ENCODE measurements at places on chromosomes 2 and 18.

DNA sequence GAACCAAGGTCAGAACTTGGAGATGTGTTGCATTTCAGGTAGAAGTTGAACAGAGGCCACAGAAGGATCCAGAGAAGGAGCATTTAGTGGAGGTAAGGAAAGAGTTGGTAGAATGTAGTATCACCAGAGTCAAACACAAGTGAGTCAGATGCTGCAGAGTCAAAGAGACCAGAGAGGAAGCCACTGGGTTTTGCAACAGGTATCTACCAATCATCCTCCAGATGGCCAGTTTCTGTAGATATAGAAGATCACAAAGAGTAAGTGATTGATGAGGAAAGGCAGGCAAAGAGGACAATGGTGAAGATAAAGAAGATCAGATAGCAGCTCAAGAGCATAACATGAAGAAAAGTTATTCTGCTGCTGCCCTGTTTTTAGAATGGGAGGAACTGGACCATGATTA is 75.9 kb downstream of the GTF3C3 start:
- no peak for DNase-seq

DNA sequence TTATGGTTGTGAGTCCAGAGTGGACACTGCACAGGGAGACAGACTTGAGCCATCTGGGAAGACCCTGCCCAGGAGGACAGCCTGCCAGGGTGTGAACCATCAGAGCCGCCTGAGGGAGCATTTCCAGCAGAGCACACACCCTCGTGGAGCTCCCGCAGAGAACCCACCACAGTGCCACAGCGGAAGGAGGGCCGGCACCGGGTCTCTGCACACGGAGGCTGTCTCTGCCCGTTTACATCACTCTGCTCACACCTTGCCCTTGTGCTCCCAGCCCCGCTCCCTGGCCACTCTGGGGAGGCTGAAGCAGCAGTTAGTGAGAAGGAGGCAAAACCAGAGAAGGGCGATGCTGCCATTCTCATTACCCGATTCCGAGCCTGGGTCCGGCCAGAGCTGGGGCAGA is 161.9 kb downstream of the KLHL29 start:
- no peak for DNase-seq

- DNase-seq: no peak
These were observed 7.5 kb downstream of the GALNT1 start for GRCh38 chr18:35588995-35589394.

GRCh38 chr2:145017149-145017548 is 497.2 kb upstream of the ZEB2 start:
- no peak for DNase-seq

GRCh38 chr2:81043681-81044080 is 739.1 kb upstream of the LRRTM1 start:
- no peak for DNase-seq

DNA sequence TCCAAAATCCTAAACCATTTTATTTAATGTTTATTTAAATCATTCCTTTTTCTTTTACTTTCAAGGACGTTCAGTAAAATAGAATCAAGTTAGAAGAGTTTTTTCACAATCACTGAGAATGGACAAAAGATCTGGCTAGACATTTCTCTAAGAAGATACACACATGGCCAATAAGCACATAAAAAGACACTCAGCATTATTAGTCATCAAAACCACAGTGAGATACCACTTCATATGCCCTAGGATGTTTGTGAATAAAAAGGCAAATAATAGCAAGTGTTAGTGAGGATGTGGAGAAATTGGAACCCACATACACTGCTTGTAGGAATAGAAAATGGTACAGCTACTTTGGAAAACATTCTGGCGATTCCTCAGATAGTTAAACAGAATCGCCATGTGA is 76.1 kb downstream of the RHBDD1 start:
- no peak for DNase-seq

Measured in stimulated activated CD4-positive, alpha-beta T cell treated with anti-CD3 and anti-CD28 coated beads, Interleukin-2, amount 100 ng/mL, for 48 hours (primary cell).